Endodermal cell (in vitro differentiated cells): ENCODE measurements at places on chromosomes 7 and 10.

GRCh38 chr10:87646935-87647334 lies 12.7 kb upstream of the PAPSS2 start:
- no peak for DNase-seq

DNA sequence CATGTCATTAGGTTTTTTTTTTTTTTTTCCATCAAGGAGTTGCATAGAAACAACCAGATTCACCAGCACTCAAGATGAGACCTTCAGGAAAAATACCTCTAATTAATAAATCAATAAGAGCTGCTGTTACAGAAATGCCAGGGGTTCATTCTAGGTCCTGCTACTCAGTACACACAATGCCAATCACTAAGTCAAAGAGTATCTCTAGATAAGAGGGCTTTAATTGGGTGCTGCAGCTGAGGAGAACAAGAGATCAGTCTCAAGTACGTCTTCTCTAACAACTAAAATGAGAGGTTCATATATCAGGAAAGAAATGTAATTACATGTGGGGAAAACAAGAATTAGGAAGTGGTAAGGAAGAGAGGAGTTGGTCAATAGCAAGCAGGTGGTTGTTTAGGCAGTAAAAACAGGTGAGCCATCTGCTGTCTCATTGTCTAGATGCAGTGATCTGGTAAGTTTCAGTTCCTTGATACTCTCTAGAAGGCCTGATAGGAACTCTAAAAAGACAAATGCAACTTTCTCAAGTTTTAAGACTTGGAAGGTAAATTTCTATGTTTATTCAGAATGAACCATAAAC lies 272.9 kb upstream of the ZWINT start:
- DNase-seq, result no peak

GRCh38 chr7:134016223-134016941 lies 110.8 kb upstream of the LRGUK start:
- DNase-seq, result peak; percentile 74

GRCh38 chr7:44145969-44146911 lies 5.1 kb upstream of the MYL7 start:
- DNase-seq, result peak; percentile 98

GRCh38 chr10:121655254-121656144 lies 57.3 kb upstream of the FGFR2 start:
- no peak for DNase-seq

DNA sequence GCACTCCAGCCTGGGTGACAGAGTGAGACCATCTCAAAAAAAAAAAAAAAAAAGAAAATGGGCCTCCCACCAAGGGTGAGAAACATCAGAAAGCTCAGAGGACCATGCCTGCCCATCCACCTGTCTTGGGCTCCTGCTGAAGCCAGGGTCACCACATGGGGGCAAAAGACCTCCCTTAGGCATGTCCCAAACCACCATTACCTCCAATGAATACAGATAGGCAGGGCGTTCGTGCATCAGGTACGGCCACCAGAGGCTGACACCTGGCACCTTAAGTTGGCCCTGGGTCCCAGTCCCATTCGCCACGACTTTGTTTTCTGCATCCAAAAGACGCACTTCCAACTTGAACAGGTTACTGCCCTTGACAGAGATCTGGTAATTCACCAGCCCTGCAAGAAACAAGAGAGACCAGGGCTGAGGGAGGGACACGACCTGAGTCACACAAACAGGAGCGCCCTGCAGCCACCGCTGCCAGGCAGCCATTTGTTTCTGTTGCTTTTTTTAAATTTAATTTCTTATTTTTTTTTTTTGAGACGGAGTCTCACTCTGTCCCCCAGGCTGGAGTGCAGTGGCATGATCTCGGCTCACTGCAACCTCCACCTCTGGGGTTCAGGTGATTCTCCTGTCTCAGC lies 6.1 kb downstream of the GUSB start:
- DNase-seq, result peak; percentile 60

DNA sequence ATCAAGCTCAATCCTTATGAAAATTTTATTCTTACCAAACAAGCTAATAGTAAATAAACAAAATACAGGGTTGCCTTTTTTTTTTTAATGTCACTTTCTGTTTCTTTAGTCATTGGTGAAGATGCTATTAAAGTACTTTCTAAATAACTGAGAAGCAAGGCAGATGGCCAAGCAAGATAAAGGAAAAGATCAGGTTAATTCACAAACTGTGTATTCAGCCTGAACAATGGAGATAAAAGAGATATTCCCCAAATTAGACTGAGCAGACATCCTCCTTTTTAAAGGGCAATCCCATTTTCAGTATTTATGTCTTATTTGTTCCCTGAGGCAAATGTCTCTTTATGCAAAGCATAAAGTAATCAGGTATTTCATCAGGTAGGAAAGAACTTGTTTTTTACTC lies 23.1 kb upstream of the XRCC2 start:
- no peak for DNase-seq

DNA sequence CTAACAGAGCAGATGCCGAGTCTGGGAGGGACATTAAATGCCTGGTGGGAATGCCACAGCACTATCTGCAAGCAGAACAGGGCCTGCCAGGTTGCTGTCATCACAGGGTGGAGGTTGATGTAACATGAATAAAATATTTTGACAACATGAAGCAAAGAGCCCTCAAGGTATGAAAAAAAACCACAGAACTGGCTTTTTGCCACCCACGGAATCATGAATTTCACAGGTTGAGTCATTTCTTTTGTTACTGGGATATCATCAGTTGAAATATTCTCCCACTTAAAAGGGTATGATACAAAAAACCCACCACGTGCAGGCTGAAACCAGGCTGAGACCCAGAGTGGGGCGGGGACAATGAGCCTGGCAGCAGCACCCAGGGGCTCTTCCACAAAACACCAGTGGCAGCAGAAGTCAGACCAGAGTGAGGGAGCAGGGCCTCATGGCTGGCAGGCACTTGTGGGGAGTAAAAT lies 220.1 kb downstream of the TNS3 start:
- DNase-seq, result no peak

GRCh38 chr7:44103923-44104859 lies at the start of gene AEBP1:
AEBP1 (plus strand) TSS chr7:44104345; CDS start chr7:44104666, 321 bp downstream.
- peak; percentile 86 for DNase-seq

- DNase-seq, result no peak
These were observed 163.6 kb upstream of the PHYHIPL start for GRCh38 chr10:59012839-59013238.

DNA sequence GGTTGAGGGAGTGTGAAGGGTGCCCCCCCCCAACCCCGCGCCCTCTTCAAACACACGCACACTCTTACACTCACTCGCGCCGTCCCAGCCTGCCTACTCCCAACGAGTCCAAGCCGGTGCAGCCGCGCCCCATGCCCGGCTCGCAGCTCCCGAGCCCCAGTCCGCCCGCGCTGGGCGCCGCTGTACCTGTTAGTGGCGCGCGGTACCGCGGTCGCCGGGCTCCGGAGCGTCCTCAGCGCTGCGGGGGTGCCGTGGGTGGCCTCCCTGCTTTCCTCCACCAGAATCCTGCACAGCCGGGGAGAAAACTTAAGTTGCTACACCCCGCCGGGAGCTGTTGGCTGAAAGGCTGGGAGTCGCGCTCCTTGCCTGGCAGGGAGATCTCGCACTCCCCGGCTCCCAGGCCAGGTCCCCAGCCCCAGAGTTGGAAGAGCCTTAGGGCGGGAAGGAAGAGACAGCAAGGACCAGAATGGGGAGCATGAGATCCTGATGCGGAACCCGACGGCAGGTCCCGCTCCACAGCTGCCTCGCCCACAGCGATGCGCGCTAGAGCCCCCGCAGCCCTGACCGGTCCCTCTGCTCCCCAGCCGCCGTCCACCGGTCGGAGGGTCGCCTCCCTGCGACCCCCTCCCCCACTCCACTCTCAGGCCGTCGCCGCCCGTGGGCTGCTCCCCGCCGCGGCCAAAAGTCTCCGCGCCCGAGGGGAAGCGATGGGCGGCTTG lies 863 bp downstream of the ST8SIA6 start:
- DNase-seq, result peak; percentile 90

DNA sequence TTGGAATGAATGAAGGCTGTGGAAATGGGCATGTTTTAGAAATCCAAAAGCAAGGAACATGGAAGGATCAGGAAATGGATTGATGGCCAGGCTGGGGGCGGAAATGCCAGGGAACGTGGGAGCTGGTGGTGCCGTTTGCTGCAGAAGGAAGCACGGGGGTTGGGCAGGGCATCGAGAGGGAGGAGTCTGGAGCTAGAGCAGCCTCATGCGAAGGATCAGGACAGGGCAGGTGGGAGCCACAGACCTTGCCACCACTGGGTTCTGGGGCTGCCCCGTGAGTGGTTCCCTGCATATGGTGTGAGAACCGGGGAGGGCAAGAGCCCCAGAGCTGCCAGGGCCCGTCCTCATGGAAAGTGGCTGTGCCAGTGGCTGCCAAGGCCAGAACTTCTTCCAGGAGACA lies 193.8 kb upstream of the ZNF32 start:
- peak; percentile 58 for DNase-seq

DNA sequence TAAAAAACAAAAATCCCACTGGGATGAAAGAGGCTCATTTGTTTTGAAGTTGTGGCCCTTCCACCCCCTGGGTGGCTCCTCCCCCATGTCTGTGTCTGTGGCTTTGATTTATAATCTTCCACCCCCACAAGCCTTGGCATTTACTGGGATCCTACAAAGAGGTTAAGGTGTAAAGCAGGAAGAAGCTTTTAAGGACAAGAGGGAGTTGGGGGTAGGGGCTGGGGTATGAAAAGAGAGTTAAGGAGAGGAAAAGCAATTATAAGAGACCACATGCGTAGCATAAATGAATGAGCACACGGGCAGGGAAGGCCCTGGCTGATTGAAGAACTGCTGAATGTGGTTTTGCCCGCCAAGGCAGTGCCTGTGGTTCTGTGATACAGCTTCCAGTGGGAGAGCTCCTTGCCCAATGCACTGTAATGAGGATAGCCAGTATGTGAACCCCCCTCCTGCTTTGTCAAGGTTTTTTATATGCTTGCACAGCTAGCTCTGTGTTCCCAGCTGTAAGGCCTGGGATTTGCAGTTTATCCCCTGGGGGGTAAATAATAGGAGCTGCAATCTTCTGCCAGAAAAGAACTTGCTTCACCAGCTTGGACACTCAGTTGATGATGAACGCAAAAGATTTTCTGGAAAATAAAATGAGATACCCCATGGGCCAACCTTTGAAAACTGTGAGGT lies 34.7 kb upstream of the KMT2E start:
- peak; percentile 77 for DNase-seq

- no peak for DNase-seq
These were observed 624 bp upstream of the ZNF783 start for GRCh38 chr7:149261316-149261828.

DNA sequence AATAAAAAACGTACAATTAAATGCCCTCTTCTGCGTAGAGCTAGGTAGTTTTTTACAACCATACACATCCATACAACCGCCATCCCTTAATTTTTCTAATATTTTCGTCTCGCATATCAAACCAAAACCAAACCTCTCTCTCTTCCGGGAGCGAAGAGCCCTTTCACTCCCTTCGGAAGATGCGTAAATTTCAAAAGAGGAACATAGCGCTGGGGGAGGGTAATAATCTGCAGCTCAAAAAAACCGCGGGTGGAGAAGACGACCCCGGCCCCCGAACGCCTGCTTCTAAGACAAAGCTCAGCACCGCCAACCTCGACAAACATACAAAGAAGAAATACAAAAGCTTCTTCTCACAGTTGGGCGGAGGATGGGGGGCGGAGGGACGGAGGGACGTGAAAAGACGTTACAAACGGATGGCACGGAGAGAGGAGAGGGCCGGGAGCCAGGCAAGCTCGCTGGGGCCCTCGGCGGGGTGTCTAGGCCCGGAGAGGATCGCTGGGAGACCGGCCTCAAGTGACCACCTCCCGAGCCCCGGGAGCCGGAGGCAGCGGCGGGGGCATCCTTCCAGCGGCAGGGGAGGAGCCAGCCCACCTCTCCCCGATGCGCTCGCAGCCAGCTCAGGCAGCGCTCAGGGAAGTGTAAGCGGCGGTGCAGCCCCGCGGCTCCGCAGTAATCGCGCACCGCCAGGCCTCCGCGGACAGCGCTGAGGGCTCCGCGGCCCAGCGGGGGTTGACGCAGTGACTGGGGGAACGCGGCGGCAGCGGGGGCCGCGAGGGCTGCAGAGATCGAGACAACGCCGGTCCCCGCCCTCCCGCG lies 851 bp downstream of the MKRN1 start:
- peak; percentile 77 for DNase-seq

DNA sequence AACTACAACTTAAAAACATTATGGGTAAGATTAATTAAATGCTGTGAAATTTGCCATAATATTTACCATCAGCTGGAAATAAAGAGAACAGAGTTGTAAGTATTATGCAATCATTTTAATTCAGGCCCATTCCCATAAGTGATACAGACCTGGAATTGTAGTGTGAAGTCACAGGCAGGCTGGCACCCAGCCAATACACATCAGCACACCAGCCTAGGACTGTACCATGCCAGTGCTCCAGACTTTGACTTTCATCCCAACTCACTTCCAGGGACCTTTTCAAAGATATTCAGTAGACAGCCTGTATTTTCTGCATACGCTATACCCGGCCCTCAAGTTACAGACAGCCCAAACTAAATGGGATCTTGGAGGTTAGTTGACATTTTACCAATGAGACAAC lies 143.3 kb downstream of the TES start:
- DNase-seq, result no peak

DNA sequence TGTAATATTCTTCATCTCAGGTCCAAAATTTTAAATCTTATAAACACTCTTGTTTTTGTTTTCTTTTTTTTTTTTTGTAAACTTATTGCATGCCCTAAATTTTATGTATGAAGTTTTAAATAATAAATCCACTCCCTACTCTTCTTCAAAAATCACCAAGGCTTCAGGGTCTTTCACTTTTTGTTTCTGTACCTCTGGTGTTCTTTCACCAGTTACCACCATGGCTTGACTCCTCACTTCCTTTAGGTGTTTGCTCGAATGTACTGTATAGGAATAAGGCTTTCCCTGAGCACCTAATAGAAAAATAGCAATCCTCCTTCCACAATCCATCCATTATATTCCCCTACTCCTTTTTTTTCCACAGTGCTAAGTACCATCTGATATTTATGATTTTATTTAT lies 962.8 kb upstream of the POT1 start:
- no peak for DNase-seq

GRCh38 chr10:63273577-63273976 lies 140.4 kb downstream of the NRBF2 start:
- DNase-seq, result no peak

GRCh38 chr10:18594574-18595156 lies 56.7 kb downstream of the NSUN6 start:
- DNase-seq, result peak; percentile 87

- no peak for DNase-seq
These were observed 203.6 kb downstream of the MACC1 start for GRCh38 chr7:20013536-20013935.

DNA sequence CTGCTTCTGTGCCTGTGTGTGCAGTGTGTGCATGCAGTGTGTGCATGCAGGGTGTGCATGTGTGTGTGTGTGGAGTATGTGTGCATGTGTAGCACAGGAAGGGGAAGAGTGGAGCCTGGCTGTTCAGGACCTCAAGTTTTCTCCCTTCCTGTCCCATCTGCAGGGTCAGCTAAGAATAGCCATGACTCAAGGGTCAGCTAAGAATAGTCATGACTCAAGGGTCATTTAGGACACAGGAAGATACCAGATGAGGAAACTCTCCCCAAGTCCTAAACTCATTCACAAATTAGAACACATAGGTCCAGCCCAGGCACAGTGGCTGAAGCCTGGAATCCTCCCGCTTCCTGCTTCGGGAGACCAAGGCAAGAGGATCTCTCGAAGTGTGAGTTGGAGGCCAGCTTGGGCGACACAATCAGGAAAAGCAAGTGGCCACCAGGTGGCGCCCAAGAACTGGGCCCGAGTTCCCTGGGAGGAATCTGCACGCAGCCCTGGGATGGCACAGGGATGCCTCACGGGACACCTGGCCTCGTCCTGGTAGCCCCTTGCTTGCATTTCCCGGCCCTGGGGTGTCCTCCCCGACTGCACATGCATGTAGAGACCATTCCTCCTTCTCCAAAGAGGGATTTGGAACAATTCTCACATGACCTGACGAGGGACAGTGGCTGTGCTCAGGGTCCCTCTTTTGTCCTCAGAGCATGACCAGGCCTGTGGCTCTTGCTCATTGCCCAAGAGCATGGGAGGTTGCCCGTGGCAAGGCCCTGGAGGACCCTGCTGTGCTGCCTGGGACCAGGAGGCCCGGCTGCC lies 21.4 kb upstream of the VOPP1 start:
- DNase-seq, result peak; percentile 92
